ENCODE measurements at places on chromosomes 7 and 10. TPM values are rescaled to one million over a fixed set of nuclear protein-coding genes. Genes with fewer than 3 reads are reported as not detected.
A peak's percentile ranks its signal among the peaks of the same experiment; 100 is the strongest.

GRCh38 chr10:32332299-32332750, 14.6 kb downstream of the EPC1 start:
- H3K27ac ChIP-seq: peak overlapping the region; percentile 72
- no peaks in the 10 kb centered on the region for H3K36me3 ChIP-seq
- no peak for DNase-seq

GRCh38 chr7:128284102-128284501, 43.0 kb downstream of the LEP start:
- DNase-seq: no peak
- H3K27ac ChIP-seq: no peak overlapping the region
- no peaks in the 10 kb centered on the region for H3K4me1 ChIP-seq
- no peak overlapping the region for H3K4me3 ChIP-seq
- H3K27me3 ChIP-seq: no peaks in the 10 kb centered on the region

DNA sequence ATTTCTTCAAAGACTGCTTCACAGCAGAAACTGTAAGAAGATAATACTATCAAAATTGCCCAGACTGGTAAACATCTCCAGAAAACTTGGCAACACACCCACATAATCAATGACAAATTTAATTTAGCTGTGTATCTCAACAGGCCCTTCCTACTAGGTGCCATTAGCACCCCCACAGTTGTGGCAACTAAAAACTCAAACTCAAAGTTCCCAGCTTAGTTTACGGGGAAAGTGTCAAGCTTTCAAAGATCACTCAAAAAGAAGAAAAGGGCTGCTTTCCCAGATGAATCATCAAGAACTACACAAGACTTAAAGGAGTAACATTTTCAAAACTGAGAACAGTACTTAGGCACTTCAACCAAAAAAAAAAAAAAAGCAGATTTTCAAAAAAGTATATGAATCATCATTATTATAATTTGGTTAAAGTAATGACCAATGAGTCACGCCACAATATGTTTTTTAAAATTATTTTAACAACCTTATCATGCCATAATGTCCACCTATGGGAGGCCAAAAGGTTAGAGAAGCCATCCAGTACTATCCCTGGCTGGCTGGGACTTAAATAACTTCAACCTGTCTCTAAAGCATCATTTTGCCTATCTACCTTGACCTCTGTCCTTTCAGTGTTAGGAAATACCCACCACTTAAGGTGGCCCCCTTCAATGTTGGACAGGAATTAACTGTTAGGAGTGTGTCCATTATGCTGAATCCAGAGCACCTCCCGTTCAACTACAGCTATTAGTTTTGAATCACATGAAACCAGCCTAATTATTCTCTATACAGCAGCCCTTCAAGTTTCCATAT, 90.8 kb downstream of the ZFAND4 start:
- H3K4me3 ChIP-seq: no peak overlapping the region
- H3K27ac ChIP-seq: no peak overlapping the region
- H3K27me3 ChIP-seq: no peaks in the 10 kb centered on the region
- peaks cover 17% of the 10 kb centered on the region for H3K4me1 ChIP-seq
- DNase-seq: no peak

GRCh38 chr10:48257407-48257961, 17.0 kb downstream of the FRMPD2 start:
- H3K27ac ChIP-seq: no peak overlapping the region
- no peak overlapping the region for H3K4me3 ChIP-seq
- no peaks in the 10 kb centered on the region for H3K4me1 ChIP-seq
- no peaks in the 10 kb centered on the region for H3K27me3 ChIP-seq
- no peaks in the 10 kb centered on the region for H3K36me3 ChIP-seq
- no peak for DNase-seq

- H3K36me3 ChIP-seq: no peaks in the 10 kb centered on the region
- H3K4me3 ChIP-seq: no peak overlapping the region
- DNase-seq: no peak
- H3K4me1 ChIP-seq: no peaks in the 10 kb centered on the region
Observed at GRCh38 chr7:39360038-39360437, 206.2 kb upstream of the YAE1 start.

- no peaks in the 10 kb centered on the region for H3K27me3 ChIP-seq
- no peaks in the 10 kb centered on the region for H3K4me1 ChIP-seq
- no peaks in the 10 kb centered on the region for H3K36me3 ChIP-seq
- no peak for DNase-seq
- H3K4me3 ChIP-seq: no peak overlapping the region
Observed at GRCh38 chr10:62183442-62183841, 85.2 kb downstream of the RTKN2 start.

GRCh38 chr10:128971374-128972035, 495.5 kb upstream of the MGMT start:
- DNase-seq: no peak
- H3K36me3 ChIP-seq: no peaks in the 10 kb centered on the region
- H3K27me3 ChIP-seq: no peaks in the 10 kb centered on the region

DNA sequence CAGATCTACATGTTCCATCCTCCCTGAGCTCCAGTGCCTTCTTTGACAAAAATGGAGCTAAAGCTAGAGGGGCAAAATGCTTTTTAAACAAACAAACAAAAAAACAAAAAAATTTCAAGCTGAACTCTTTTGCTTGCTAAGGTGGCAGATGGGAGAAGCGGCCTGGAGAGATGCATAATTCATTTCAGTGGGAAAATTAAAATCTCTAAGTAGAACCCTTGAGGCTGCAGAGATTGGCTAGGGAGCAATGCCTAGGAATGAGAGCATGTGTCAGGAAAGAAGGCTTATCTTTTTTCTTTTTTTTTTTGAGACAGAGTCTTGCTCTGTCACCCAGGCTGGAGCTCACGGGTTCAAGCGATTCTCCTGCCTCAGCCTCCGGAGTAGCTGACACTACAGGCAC, 46.4 kb upstream of the SAMD8 start:
- no peak for DNase-seq
- H3K4me1 ChIP-seq: peaks cover 13% of the 10 kb centered on the region
- peak overlapping the region; percentile 56 for H3K27ac ChIP-seq
- no peaks in the 10 kb centered on the region for H3K27me3 ChIP-seq
- no peaks in the 10 kb centered on the region for H3K36me3 ChIP-seq

GRCh38 chr7:33503014-33503413, 373.6 kb downstream of the BBS9 start:
- H3K4me3 ChIP-seq: no peak overlapping the region
- H3K27me3 ChIP-seq: no peaks in the 10 kb centered on the region
- H3K36me3 ChIP-seq: no peaks in the 10 kb centered on the region

GRCh38 chr10:43043342-43043772, 33.5 kb upstream of the RET start:
- H3K27me3 ChIP-seq: no peaks in the 10 kb centered on the region
- DNase-seq: no peak
- H3K36me3 ChIP-seq: no peaks in the 10 kb centered on the region
- no peak overlapping the region for H3K27ac ChIP-seq
- no peak overlapping the region for H3K4me3 ChIP-seq

DNA sequence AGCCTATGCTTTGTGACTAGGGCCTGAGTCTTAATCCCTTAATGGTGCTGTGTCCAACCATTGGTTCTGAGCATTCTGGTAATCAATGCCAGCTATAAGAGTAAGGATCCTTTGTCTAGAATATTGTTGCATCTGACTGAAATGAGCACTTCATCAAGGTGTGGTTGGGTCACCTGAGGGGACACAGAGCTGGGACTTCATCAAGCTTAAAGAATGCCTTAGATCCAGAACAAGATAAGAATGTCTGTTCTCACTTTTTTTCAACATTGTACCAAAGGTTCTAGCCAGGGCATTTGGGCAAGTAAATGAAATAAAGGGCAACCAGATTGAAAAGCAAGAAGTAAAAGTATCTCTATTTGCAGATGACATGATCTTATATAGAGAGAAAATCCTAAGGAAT, 280.4 kb downstream of the MTERF1 start:
- H3K36me3 ChIP-seq: no peaks in the 10 kb centered on the region
- no peaks in the 10 kb centered on the region for H3K4me1 ChIP-seq
- H3K4me3 ChIP-seq: no peak overlapping the region
- DNase-seq: no peak
- no peak overlapping the region for H3K27ac ChIP-seq

DNA sequence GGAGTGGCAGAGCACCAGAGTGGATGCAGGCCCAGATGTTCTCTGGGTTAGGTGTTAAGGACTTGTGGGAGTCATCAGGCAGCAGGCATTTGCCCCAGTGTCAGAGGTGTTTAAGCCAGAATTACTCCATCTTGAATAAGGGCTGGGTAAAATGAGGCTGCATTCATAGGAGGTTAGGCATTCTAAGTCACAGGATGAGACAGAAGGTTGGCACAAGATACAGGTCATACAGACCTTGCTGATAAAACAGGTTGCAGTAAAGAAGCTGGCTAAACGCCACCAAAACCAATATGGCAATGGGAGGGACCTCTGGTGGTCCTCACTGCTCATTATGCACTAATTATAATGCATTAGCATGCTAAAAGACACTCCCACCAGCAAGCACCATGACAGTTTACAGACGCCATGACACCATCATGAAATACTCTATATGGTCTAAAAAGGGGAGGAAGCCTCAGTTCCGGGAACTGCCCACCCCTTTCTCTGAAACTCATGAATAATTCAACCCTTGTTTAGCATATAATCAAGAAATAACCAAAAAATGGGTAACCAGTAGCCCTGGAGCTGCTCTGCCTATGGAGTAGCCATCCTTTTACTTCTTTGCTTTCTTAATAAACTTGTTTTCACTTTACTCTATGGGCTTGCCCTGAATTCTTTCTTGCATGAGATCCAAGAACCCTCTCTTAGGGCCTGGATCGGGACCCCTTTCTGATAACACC, 882 bp upstream of the LRRC61 start:
- no peak for DNase-seq
- no peaks in the 10 kb centered on the region for H3K4me1 ChIP-seq
- H3K27me3 ChIP-seq: no peaks in the 10 kb centered on the region
- peak overlapping the region; percentile 78 for H3K4me3 ChIP-seq
- no peaks in the 10 kb centered on the region for H3K36me3 ChIP-seq

GRCh38 chr7:35725280-35725680, 30.3 kb upstream of the HERPUD2 start:
- no peak overlapping the region for H3K27ac ChIP-seq
- no peaks in the 10 kb centered on the region for H3K27me3 ChIP-seq
- no peak for DNase-seq
- peaks cover 27% of the 10 kb centered on the region for H3K4me1 ChIP-seq

DNA sequence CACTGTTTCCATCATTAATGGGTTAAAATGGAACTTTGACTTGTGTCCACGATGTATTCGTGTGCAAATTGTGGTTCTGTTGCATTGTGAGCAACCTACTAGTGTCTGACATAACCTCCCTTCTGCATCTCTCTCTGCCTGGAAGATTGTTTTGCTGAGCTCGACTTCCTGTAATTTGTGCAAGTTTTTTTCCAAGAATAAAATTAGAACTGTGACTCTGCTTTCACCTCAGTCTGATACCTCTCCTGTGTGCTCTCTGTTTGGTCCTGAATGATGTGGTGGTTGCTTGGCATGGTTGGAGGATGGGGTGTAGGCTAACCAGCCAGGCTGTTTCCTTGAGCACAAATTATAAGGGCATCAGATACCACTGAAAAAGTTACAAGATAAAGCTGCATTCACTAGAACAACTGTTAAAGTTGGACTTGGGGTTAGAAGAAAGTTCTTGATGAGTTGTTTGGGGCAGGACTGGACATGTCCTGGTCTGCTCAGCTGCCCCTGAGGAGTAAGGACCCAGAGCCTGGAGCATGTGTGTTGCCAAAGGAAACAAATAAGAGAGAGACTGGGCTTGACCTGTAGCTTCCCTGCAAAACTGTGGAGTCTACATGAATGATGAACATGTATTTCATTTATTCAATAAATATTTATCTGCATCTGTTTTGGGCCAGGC, 1.9 kb upstream of the VOPP1 start:
- H3K4me1 ChIP-seq: peaks cover 38% of the 10 kb centered on the region
- H3K27ac ChIP-seq: peak overlapping the region; percentile 91
- no peaks in the 10 kb centered on the region for H3K27me3 ChIP-seq
- H3K36me3 ChIP-seq: no peaks in the 10 kb centered on the region

DNA sequence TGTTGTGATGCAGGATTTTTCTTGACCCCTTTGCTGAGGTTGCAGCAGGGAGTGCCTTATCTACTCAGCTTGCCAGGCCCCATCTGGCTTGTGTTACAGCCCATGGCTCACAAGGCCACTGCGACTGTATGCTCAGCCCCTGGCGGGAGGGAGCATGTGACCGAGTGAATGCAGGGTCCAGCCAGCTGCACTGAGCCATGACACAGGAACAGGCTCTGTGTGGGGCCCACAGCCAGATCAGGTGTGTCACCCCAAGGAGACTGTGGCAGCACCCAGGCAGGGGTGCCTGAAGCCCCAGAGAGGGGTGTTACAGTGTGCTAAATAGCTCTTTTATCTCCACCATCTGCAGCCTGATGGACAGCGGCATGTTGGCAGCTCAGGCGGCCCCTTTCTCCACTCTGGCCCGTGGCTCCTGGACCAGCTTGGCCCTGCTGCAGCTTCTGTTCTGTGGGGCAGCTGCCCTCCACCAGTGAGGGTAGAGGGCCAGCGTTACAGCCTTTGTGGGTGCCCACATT, 2.6 kb upstream of the PCBD1 start:
- peaks cover 14% of the 10 kb centered on the region for H3K4me1 ChIP-seq
- no peaks in the 10 kb centered on the region for H3K27me3 ChIP-seq
- peak overlapping the region; percentile 46 for H3K27ac ChIP-seq

- no peaks in the 10 kb centered on the region for H3K27me3 ChIP-seq
- no peak overlapping the region for H3K4me3 ChIP-seq
- peaks cover 21% of the 10 kb centered on the region for H3K4me1 ChIP-seq
Observed at GRCh38 chr7:69654849-69655707, 56.8 kb downstream of the AUTS2 start.

GRCh38 chr7:65554-65953, 126.8 kb upstream of the FAM20C start:
- H3K27me3 ChIP-seq: no peaks in the 10 kb centered on the region
- no peak overlapping the region for H3K27ac ChIP-seq
- no peaks in the 10 kb centered on the region for H3K36me3 ChIP-seq
- DNase-seq: peak; percentile 80

GRCh38 chr10:49620841-49621378, 7.1 kb downstream of the CHAT start:
- H3K36me3 ChIP-seq: no peaks in the 10 kb centered on the region
- no peak for DNase-seq
- no peaks in the 10 kb centered on the region for H3K27me3 ChIP-seq
- no peak overlapping the region for H3K27ac ChIP-seq

The ATP6V0A4 gene
- total RNA-seq: not detected

The EEPD1 gene
- 51.3 TPM for total RNA-seq

The VWA2 gene
- total RNA-seq: not detected

The EPO gene
- not detected for total RNA-seq

The MRLN gene
- total RNA-seq: 82.0 TPM

The WDFY4 gene
- 1.2 TPM for total RNA-seq

The LIPM gene
- not detected for total RNA-seq
